ENCODE measurements at places on chromosomes 11 and 22.

GRCh38 chr11:65640483-65641296, 2.8 kb downstream of the SIPA1 start:
- DNase-seq: no peak

GRCh38 chr11:61883327-61883726, 8.0 kb downstream of the FADS3 start:
- DNase-seq: no peak

- DNase-seq: no peak
Measured at GRCh38 chr11:119347940-119348605, 1.6 kb upstream of the MFRP start.

DNA sequence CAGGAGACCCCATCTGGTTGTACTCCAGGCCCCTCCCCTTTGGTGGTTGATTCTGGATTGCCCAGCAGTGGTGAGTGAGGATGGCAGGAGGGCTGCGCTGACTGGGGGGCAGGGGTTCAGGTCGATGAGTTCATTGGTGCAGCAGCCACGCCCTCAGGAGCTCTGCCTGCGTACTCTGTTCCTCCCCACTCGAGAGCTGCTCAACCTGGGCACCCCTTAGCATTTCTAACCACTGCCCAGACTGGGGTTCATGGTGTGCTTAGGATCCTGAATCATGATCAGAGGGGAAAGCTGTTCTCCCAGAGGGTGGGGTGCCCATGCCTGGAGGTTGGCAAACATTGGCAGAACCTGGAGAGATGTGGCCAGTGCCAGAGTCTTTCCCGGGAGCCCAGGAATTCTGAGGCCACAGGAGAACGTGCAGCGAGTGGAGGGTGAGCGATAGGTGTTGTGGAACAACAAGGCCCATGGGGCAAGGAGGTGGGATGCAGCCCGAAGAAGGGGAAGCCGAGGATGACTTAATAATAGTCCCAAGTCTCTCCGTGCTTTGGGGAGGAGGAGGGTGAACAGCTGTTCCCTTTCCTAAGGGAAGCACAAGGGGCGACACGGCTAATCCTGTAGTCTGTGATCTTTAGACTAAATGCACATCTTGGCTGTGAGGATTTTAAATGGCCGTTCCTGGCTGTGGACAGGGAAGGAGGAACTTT, 75.5 kb downstream of the SCN3B start:
- DNase-seq: no peak

GRCh38 chr11:7056828-7057513, 31.8 kb upstream of the RBMXL2 start:
- DNase-seq: peak; percentile 6

DNA sequence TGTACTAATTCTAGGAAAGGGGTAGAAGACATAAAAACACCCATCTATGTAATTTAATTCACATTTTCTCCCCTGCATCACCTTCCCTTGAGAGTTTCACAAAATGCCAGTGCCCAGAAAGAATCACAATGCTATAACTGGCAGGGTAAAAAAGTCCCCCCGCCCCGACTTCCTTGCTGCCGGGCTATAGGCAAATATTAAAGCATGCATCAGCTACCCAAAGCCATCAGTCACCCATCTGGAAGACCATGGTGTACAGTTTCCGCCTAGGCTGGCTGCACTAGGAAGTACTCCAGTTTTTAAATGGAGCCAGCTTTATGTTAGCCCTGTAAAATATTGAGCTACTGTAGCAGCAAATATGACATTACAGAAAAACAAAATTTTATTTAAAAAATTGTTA, 67.8 kb downstream of the ST14 start:
- DNase-seq: no peak

DNA sequence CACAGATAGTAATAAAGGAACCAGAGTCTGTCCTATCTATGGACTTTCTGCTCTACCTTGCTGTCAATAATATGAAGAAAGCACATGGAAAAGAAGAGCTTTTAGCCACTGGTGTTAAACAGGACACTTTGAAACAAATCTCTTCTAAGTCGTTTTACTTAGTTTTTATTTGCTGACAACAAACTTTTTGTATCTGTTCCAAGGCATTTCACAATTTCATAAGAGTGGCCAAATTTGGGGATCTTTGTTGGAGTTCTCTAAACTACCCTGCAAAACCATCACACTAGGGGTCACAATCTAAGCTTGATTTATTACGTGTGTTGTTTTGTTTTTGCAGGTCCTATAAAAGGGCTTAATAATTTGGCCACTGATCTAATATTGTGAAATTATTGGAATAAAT, 54.4 kb downstream of the BBOX1 start:
- DNase-seq: no peak

DNA sequence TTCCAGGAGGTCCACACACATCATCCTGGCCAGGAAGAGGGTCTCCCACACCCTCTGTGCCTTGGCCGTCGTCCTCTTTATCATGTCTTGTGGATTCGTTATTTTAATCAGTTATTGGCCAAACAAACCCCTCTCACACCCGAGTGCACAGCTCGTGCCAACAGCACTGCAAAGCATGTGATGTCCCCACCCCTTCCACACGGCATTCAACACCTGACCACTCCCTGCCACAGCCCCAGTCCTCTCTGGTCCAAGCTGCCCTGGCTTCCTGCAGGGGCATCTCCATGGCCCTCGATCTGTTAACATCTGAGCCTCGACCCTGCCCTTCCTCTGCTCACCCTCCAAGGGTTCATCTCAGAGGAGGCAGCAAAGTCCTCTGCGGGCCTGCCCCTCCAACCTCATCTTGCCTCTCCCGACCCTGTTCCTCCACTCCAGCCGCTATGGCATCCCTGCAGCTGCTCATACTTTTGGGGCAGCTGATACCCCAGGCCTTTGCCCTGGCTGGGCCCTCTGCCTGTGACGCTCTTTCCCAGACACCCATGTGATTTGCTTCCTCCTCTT, 14.0 kb downstream of the MYEOV start:
- no peak for DNase-seq

DNA sequence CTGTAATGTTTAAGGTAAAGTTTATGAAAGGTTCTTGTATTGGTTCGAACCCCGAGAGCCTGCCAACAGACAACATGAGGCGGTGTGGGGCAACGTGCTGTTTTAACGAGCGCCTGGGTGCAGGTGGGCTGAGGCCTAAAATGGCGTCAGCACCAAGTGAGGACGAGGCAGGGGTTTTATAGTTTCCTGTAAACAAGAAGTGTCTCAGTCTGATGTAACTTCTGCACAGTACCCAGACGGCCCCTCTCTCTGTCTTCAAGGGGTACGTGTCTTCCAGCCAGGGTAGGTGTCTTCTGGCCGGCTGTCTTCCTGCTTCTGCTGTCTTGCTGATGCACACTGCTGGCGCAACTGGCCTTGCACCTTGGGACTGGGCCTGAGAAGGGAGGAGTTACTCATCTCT, 2.7 kb downstream of the PPFIBP2 start:
- no peak for DNase-seq

Data from choroid plexus epithelial cell (primary cell).